Hepatocyte (in vitro differentiated cells): ENCODE measurements at places on chromosomes 5 and 9. TPM values are rescaled to one million over a fixed set of nuclear protein-coding genes. Genes with fewer than 3 reads are reported as not detected.

Gene FAM13B
- 19.6 and 22.7 TPM in 2 replicates for total RNA-seq

Gene GABRA6
- not detected in 2 replicates for total RNA-seq

Gene GRIN3A
- total RNA-seq: under 0.01 and 0.10 TPM in 2 replicates

Gene FOXI1
- total RNA-seq: not detected in 2 replicates

DNA sequence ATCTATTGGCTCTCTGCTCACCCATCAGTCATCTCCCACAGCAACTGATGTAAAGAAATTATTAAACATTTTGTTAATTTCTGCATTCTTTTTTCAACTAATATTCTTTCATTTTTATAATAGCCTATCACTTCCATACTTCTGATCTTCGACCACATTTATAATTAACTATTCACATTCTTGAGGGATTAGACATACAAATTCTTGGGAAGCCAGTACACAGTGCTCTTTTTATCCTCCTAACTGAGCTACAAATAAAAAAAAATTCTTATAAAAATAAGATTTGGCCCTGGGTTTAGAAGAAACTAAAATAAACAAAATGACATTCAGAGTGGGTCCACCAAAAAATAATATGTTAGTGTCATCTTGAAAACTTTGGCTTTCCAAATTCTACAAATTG, 103.7 kb upstream of the ITGA1 start:
- H3K27me3 ChIP-seq: no peaks in the 10 kb centered on the region
- no peaks in the 10 kb centered on the region for H3K4me1 ChIP-seq
- no peak overlapping the region for H3K27ac ChIP-seq
- no peaks in the 10 kb centered on the region for H3K36me3 ChIP-seq

DNA sequence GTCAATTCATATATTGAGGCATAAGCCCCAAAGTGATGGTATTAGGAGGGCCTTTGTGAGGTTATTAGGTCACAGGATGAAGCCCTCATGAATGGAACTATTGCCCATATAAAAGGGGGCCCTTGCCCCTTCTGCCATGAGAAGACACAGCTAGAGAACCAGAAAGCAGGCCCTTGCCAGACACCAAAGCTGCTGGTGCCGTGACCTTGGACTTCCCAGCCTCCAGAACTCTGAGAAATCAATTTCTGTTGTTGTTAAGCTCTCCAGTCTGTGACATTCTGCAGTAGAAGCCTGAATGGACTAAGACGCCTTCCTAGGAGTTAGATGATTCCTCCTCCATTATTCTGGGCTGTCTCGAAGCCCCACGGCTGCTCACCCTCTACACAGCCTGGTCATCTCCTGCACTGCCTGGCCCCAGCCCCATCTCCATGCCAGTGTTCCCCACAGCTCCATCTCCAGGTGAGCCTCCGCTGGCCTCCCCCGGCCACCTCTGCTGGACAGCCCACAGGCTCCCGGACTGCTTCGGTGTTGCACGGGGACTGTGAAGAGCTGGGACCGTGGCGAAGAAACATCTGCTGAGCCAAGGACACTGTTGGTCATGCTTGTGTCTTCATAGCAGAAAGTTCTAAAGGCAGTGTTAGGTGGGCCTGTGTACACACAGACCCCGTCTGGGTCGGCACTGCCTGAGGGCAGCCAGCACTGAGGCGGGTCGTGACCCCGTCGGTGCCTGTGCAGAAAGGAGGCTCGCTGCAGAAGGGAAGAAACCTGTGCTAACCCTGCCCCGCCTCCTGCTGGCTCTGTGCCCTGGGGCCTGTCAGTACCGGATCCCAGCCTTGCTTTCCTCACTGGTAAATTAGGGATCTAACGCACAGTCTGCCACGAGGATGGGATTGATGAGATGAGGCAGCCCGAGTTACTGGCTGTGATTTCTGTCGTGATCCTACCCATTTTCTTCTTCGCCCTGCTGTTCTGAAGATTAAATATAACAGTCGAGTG, 55.1 kb upstream of the CNOT6 start:
- no peaks in the 10 kb centered on the region for H3K4me1 ChIP-seq
- H3K27me3 ChIP-seq: no peaks in the 10 kb centered on the region
- no peak overlapping the region for H3K27ac ChIP-seq
- DNase-seq: no peak
- no peak overlapping the region for H3K4me3 ChIP-seq

- H3K27ac ChIP-seq: no peak overlapping the region
- no peak for DNase-seq
- no peaks in the 10 kb centered on the region for H3K27me3 ChIP-seq
- no peak overlapping the region for H3K4me3 ChIP-seq
- no peaks in the 10 kb centered on the region for H3K4me1 ChIP-seq
- no peaks in the 10 kb centered on the region for H3K36me3 ChIP-seq
These were observed 56.0 kb upstream of the SARDH start for GRCh38 chr9:133794016-133794760.

GRCh38 chr5:68372161-68372560, 156.6 kb downstream of the PIK3R1 start:
- no peaks in the 10 kb centered on the region for H3K36me3 ChIP-seq
- H3K4me1 ChIP-seq: no peaks in the 10 kb centered on the region
- H3K27me3 ChIP-seq: no peaks in the 10 kb centered on the region
- no peak overlapping the region for H3K4me3 ChIP-seq
- H3K27ac ChIP-seq: no peak overlapping the region

- H3K27ac ChIP-seq: no peak overlapping the region
- no peaks in the 10 kb centered on the region for H3K27me3 ChIP-seq
- H3K4me1 ChIP-seq: peaks cover 19% of the 10 kb centered on the region
- no peak for DNase-seq
These were observed 1.0 kb downstream of the SIT1 start for GRCh38 chr9:35649431-35650340.

- no peak for DNase-seq
- H3K27me3 ChIP-seq: no peaks in the 10 kb centered on the region
- no peak overlapping the region for H3K4me3 ChIP-seq
- H3K36me3 ChIP-seq: no peaks in the 10 kb centered on the region
- H3K4me1 ChIP-seq: peaks cover 4% of the 10 kb centered on the region
These were observed 93.3 kb upstream of the RAI14 start for GRCh38 chr5:34562791-34563190.

DNA sequence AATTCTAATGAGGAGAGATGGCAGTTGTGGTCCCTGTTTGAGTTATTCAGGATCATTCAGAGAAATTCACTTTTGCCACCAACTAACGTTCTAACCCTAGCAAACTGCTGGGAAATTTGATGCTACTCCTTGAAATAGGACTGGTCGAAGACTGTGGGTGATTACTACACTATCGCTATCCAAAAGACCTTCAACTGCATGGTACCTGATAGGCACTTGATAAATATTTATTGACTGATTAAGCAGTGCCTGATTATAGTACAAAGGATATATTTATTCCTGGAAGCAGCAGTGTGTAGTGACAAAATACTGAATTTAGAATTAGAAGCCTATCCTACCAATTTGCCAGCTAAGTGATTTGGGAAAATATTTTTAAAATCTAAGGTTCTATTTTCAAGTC, 14.1 kb upstream of the MAP3K1 start:
- H3K4me3 ChIP-seq: no peak overlapping the region
- H3K27me3 ChIP-seq: no peaks in the 10 kb centered on the region
- H3K27ac ChIP-seq: no peak overlapping the region
- no peak for DNase-seq

GRCh38 chr5:150053713-150054392, 32.5 kb downstream of the CSF1R start:
- H3K4me3 ChIP-seq: no peak overlapping the region
- no peaks in the 10 kb centered on the region for H3K27me3 ChIP-seq
- H3K27ac ChIP-seq: no peak overlapping the region
- no peaks in the 10 kb centered on the region for H3K36me3 ChIP-seq
- no peak for DNase-seq

DNA sequence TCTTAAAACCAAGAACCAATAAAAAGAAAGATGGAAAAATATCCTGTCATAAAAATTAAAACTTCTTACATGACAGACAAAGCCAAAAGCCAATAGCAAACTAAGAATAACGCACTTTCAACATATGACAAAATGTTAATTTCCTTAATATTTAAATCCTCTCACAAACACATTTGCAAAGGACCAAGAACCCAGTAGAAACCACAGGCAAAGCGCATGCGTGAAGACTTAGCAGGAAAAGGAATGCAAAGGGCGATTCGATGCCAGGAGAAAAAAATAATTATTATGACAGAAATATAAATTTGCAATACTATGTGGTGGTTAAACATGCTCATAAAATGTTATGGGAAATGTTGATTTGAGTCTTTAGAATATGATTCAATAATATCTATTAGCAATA, 39.9 kb upstream of the OLFM1 start:
- no peak overlapping the region for H3K4me3 ChIP-seq
- no peak overlapping the region for H3K27ac ChIP-seq
- no peak for DNase-seq
- H3K27me3 ChIP-seq: peaks cover 5% of the 10 kb centered on the region
- H3K36me3 ChIP-seq: no peaks in the 10 kb centered on the region
- H3K4me1 ChIP-seq: no peaks in the 10 kb centered on the region

GRCh38 chr5:161042862-161043261, 190.9 kb upstream of the ATP10B start:
- no peak overlapping the region for H3K27ac ChIP-seq
- H3K27me3 ChIP-seq: no peaks in the 10 kb centered on the region
- H3K4me3 ChIP-seq: no peak overlapping the region
- H3K36me3 ChIP-seq: no peaks in the 10 kb centered on the region

DNA sequence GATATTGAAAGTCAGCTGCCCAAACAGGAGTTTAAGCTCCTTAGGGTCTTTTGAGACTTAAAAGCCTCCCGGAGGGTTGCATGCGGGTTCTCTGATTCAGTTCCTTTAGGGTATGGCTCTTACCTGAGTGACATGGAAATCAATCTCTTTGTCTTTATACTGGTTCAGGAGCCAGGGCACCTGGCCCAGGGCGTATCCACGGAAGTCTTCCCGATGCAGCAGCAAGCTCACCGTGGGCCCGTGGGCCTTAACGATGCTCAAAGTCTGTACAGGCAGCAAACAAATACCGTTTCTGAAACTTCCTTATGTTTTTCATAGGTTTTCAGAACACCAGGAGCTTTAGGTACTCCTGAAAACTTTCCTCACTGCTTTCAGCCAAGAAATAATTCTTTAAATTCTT, 13.2 kb downstream of the MROH2B start:
- no peaks in the 10 kb centered on the region for H3K4me1 ChIP-seq
- H3K4me3 ChIP-seq: no peak overlapping the region

DNA sequence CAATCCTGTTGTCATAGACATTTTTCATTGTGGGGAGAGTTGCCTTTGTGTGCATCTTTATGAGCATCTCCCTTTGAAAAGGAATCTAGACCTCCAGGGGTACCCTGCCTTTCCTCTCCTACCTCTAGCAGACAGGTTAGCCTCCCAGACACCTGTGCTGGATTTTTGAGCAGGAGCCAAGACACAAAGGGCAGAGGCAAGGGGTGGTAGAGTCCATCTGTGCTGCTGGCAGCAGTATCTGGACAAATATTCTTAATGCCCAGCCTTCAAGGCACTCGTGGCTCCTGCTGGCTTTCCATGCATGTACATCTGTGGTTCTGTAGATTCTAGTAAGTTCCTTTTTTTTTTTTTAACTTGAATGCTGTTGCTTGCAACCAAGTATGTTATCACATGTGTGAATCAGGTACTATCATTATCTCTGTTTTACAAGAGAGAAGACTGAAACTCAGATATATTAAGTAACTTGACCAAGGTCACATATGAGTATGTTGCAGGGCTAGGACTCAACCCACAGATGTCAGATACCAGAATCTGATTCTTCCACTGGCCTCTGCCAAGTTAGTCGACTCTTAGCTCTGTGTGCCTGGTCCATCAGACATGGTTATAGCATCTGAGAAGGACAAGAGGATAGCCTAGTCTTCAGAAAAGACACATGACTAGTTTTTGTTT, 32.9 kb upstream of the GPR151 start:
- H3K27ac ChIP-seq: no peak overlapping the region
- H3K4me3 ChIP-seq: no peak overlapping the region
- no peak for DNase-seq

DNA sequence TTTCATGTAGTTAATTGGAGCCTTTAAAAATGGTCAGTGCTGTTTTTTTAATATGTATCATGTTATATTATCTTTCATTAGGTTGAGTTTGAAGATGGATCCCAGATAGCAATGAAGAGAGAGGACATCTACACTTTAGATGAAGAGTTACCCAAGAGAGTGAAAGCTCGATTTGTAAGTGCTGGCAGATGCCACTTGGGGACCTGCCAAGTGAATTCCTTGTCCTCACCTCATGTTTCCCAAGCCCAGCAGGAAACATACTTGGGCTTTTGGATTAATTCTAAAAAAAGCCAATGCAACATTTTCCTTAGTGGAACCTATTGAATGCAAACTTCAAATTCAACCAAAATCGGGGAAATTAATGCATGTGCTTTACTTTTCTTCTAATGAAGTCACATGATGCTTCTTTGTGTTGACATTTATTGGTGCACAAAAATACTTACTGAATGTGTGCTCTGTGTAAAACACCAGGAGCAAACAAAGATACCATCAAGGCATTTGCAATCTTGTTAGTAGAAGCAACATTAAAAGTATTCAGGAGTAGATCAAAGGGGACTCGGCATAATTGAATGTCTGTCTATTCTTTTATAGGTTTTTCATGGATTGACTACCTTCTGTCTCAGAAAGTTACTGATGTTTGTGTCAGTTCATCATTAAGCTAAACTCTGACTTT, 412.1 kb downstream of the KDM4C start:
- no peaks in the 10 kb centered on the region for H3K36me3 ChIP-seq
- H3K4me1 ChIP-seq: no peaks in the 10 kb centered on the region
- no peak overlapping the region for H3K4me3 ChIP-seq
- DNase-seq: no peak

DNA sequence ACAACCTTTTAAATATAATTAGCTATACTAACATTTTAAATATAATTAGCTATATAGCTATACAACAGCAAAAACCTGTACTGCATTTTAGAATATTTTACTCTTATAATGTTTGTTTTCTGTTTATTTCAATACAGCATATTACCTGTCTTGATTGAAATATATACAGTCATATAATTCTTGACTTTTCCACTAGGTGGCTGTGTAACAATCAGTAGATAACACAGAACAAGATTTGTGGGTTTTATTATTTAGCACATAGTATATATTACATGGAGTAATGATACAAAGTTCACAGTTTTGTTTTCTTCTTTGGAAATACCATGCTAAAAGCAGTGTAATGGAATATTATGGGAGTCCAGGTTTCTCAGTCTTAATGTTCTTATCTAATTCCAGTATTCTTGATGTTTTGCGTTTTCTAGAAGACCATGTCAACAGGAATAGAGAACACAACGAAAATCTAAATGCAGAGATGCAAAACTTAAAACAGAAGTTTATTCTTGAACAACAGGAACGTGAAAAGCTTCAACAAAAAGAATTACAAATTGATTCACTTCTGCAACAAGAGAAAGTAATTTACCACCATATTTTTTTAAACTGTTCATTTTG, 13.3 kb downstream of the HMMR start:
- no peak overlapping the region for H3K27ac ChIP-seq
- H3K36me3 ChIP-seq: no peaks in the 10 kb centered on the region
- H3K4me3 ChIP-seq: no peak overlapping the region
- H3K4me1 ChIP-seq: no peaks in the 10 kb centered on the region
- peak; percentile 25 for DNase-seq

GRCh38 chr9:99497641-99498040, 275.6 kb downstream of the SEC61B start:
- no peaks in the 10 kb centered on the region for H3K27me3 ChIP-seq
- H3K4me1 ChIP-seq: no peaks in the 10 kb centered on the region
- no peak overlapping the region for H3K27ac ChIP-seq
